ENCODE measurements at places on chromosomes 4 and X. TPM values are rescaled to one million over a fixed set of nuclear protein-coding genes. Genes with fewer than 3 reads are reported as not detected.

MECP2 gene
- total RNA-seq: 59.4 TPM

GPR78 gene
- total RNA-seq: not detected

HEPH gene
- not detected for total RNA-seq

TREX2 gene
- total RNA-seq: 0.83 TPM

GRCh38 chr4:37615720-37616063 lies 70.5 kb downstream of the RELL1 start:
- DNase-seq: no peak
- H3K27ac ChIP-seq: no peak overlapping the region
- H3K4me3 ChIP-seq: no peak overlapping the region
- peaks cover 9% of the 10 kb centered on the region for H3K36me3 ChIP-seq
- peaks cover 17% of the 10 kb centered on the region for H3K4me1 ChIP-seq

DNA sequence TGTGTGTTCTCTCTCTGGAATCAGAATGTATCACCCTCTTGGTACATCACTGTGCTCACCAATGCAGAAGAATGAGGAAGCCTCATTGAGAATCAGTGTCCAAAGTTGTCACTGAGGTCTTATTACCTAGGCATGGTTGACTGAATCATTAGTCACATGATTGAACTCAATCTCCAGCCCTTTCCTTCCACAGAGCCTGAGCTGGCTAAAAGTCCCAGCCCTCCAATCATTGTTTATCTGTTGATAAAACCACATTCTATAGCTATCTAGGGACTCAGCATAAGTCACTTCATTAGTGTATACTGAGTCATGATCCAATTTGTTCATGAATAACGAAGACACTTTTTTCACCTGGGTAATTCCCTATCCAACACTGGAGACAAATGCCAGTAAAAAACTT lies 396.8 kb downstream of the TRAM1L1 start:
- H3K36me3 ChIP-seq: no peaks in the 10 kb centered on the region
- H3K27me3 ChIP-seq: no peaks in the 10 kb centered on the region
- H3K27ac ChIP-seq: no peak overlapping the region
- H3K4me3 ChIP-seq: no peak overlapping the region
- H3K4me1 ChIP-seq: no peaks in the 10 kb centered on the region

DNA sequence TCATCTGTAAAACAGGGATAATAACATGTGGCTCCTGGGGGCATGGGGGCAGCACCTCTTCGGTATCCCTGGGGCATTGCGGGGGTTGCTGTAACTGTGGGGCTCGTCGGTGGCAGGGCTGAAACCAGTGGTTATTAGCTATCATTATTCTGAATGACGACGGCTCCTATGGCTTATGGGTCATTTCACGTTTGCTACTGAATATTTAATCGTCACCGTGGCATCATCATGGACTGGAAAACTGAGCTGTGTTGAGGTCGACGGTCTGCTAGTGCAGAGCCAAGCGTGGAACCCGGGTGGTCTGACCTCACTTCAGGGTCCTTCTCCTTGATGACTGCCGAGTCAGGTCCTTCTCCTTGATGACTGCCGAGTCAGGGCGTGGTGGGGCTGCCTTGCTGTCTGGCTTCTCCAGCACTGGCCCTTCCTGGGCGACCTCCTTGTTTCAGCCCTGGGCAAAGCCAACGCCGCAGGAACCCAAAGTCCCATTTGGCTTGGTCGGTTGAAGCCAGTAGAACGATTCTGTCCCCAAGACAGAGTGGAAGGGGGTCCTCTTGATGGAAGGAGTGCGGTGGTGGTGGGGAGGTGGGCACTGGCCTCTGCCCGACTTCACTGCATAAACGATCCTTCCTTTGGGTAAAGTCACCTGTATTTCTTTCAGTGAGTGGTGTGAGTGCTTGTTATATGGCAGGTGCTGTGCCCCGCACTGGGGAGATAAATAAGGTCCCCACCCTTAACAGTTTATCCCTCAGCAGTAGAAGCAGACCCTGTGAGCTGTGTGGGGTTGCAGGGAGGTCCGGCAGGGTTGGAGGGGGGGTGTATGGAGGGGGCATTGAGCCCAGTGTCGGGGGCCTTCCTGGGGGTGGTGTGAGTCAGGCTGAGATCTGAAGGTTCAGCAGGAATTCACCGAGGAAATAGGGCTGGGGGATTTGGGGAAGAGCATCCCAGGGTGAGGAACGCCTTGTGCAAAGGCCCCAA lies 40.8 kb downstream of the PSAPL1 start:
- DNase-seq: no peak
- H3K36me3 ChIP-seq: no peaks in the 10 kb centered on the region
- H3K4me3 ChIP-seq: no peak overlapping the region
- peaks cover 4% of the 10 kb centered on the region for H3K27me3 ChIP-seq

GRCh38 chr4:89737888-89738287 lies 99.1 kb downstream of the SNCA start:
- DNase-seq: no peak
- H3K27ac ChIP-seq: no peak overlapping the region
- H3K4me3 ChIP-seq: no peak overlapping the region
- no peaks in the 10 kb centered on the region for H3K27me3 ChIP-seq

- H3K4me1 ChIP-seq: no peaks in the 10 kb centered on the region
- no peak overlapping the region for H3K27ac ChIP-seq
- no peak overlapping the region for H3K4me3 ChIP-seq
- H3K27me3 ChIP-seq: no peaks in the 10 kb centered on the region
- no peaks in the 10 kb centered on the region for H3K36me3 ChIP-seq
- no peak for DNase-seq
Observed at GRCh38 chr4:135371137-135371536, 1169.5 kb upstream of the PABPC4L start.

GRCh38 chr4:110454441-110454840 lies 21.5 kb upstream of the ENPEP start:
- H3K4me1 ChIP-seq: no peaks in the 10 kb centered on the region
- no peak for DNase-seq
- H3K36me3 ChIP-seq: no peaks in the 10 kb centered on the region
- H3K27me3 ChIP-seq: peaks cover 13% of the 10 kb centered on the region
- no peak overlapping the region for H3K27ac ChIP-seq

DNA sequence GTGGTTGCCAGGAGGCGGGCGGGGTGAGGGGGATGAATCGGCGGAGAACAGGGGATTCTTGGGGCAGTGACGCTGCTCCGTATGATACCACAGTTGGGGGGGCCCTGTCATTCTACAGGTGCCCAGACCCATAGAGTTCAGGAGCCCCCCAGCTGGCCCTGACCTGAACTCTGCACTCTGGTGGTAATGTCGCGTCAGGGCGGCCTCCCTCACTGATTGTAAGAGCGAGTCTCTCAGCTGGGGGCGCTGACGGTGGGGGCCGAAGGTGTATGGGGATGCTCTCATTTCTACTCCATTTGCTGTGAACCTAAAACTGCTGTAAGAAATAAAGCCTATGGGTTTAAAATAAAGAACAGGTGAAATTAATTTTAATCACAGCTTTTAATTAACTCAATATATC lies 91.8 kb upstream of the PSAPL1 start:
- no peak overlapping the region for H3K4me3 ChIP-seq
- no peaks in the 10 kb centered on the region for H3K36me3 ChIP-seq
- peaks cover 4% of the 10 kb centered on the region for H3K27me3 ChIP-seq
- no peak for DNase-seq
- peaks cover 18% of the 10 kb centered on the region for H3K4me1 ChIP-seq
- no peak overlapping the region for H3K27ac ChIP-seq

DNA sequence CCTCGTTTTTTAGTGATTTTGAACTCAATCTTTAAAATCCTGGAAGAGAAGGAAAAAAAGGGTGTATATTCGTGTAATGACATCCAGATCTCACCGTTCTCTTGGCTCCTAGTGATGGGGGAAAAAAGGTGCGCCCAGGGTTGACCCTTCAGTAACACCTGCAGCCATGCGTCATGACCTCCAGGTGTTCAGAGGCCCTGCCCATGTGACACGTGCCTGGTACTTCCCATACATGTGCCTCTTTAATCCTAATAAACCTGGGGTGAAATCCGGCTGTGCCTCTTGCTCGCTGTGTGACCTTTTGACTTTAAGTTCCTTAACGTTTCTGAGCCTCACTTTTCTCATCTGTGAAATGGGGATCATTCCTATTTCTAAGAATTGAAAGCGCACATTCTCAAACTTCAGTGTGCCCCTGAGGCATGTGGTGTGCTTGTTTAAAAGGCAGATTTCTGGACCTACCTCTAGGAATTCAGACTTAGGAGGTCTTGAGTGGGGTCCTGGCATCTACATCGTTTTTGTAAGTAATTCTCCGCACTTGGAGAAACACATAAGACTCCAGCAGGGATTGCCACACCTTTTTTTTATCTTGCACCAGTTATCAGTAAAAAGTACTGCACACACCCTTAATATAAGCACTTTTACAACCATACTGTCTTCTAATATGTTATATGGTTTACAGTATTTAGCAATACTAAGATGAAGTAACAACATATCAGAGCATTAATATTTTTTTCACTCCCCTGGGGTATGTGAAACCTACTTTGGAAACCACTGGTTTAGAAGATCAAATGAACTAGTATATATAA lies 90.1 kb downstream of the RELL1 start:
- no peaks in the 10 kb centered on the region for H3K36me3 ChIP-seq
- no peak overlapping the region for H3K4me3 ChIP-seq
- no peak overlapping the region for H3K27ac ChIP-seq
- no peak for DNase-seq
- H3K27me3 ChIP-seq: peaks cover 3% of the 10 kb centered on the region
- H3K4me1 ChIP-seq: peaks cover 16% of the 10 kb centered on the region

DNA sequence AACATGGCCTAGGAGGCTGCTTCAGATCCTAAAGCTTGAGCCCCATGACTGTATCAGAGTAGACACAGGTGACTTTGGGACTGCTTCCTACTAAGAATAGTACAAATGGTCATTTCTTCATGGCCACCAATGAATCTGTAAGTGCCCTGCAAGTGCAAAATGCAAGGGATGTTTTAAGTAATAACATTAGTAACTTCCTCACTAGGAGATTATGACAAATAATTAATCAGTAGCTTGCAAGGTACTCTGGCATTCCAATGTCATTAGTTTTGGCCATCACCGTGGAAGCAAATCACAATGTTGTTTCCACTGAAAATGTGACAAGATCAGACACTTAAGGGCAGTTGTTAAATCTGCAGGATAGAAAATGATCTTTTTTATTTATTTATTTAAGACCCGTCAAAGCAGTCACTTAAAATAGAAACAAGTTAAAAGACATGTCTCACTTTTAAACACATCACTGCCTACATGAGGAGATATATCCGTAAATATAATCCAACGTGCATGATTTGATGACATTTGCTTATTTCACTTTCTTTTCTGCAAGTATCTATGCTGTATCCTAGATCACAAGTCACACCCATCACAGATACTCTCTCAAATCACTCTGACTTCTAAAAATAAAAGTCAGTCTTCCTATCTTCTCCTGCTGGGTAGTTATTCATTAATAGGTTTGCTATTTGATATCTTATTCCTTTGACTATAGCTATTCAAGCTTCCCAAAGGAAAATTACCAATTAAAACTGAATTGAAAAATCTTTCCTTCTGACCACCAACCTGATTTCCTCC lies 400.6 kb downstream of the IL15 start:
- no peak for DNase-seq
- H3K27me3 ChIP-seq: no peaks in the 10 kb centered on the region
- H3K27ac ChIP-seq: no peak overlapping the region
- H3K4me3 ChIP-seq: no peak overlapping the region

- no peaks in the 10 kb centered on the region for H3K36me3 ChIP-seq
- peaks cover 23% of the 10 kb centered on the region for H3K4me1 ChIP-seq
- no peaks in the 10 kb centered on the region for H3K27me3 ChIP-seq
- H3K4me3 ChIP-seq: no peak overlapping the region
Observed at GRCh38 chrX:53075011-53075410, 7.2 kb upstream of the TSPYL2 start.

GRCh38 chrX:43176686-43177085 lies 398.7 kb upstream of the PPP1R2C start:
- DNase-seq: no peak
- H3K27me3 ChIP-seq: no peaks in the 10 kb centered on the region
- H3K36me3 ChIP-seq: no peaks in the 10 kb centered on the region

DNA sequence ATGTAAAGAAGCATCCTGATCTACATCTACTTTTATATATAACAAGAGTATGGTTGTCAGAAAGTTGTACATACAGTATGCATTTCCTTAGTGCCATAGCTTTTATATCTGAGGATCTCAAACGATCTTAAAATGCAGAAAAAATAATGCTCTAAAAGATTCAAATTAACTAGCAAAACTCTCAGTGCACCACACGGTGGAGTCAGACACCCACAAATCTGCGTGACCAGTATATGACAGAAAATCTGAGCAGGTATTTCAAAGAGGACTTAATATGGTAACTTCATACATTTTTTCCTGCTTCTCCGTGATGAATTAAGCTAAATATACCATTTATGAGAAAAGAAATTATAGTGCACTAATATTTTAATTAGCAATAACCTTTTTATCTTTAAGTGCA lies 803.0 kb downstream of the DMD start:
- H3K36me3 ChIP-seq: no peaks in the 10 kb centered on the region
- H3K4me3 ChIP-seq: no peak overlapping the region
- no peaks in the 10 kb centered on the region for H3K27me3 ChIP-seq
- peak; percentile 0 for DNase-seq
- no peak overlapping the region for H3K27ac ChIP-seq

- H3K27ac ChIP-seq: no peak overlapping the region
- H3K27me3 ChIP-seq: peaks cover 3% of the 10 kb centered on the region
- H3K36me3 ChIP-seq: no peaks in the 10 kb centered on the region
- peaks cover 11% of the 10 kb centered on the region for H3K4me1 ChIP-seq
Observed at GRCh38 chr4:84677093-84677492, 94.2 kb downstream of the CDS1 start.

DNA sequence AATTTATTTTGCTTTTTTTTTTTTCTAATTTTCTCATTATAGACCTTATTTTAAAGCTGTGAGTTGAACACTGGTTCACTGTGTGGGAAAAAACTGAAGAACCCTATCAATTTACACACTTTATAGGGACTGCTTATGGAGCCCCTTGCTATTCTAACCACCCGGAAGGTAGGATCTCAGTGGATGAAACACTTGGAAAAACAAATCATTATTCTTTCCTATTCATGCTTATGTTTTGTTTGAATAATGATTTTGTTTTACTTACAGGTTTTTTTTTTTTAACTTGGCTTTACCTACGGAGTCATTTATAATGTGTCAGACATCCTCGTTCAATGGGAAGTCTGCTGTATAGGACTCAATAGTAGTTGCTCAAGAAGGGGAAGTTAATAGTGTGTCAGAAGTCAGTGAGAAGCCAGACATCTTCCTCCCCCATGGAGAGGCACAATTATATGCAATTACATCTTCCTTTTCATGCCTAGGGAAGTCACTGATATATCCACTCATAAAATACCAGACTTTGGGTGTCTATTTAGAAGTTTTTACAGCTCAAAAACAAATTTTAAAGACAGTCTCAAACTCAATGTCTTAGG lies 113.2 kb downstream of the ARSF start:
- no peak overlapping the region for H3K27ac ChIP-seq
- H3K4me1 ChIP-seq: no peaks in the 10 kb centered on the region
- H3K27me3 ChIP-seq: no peaks in the 10 kb centered on the region
- H3K4me3 ChIP-seq: no peak overlapping the region

Measured in activated T-helper 1 cell treated with anti-CD3 and anti-CD28 coated beads, Interleukin-12 subunit alpha, Interleukin-12 subunit beta, Interleukin-2, Interleukin-4 antibody, amounts not matched to agents 30 ng/mL and 10 ng/mL and 1 ng/mL, durations not matched to agents 14 hours and 24 hours and 36 hours (primary cell).